ENCODE measurements at places on chromosomes 6 and 20. TPM values are rescaled to one million over a fixed set of nuclear protein-coding genes. Genes with fewer than 3 reads are reported as not detected.

GRM1 gene
- not detected for total RNA-seq

SOX18 gene
- not detected for total RNA-seq

ISM1 gene
- total RNA-seq: 3.2 TPM

TP53TG5 gene
- 0.41 TPM for total RNA-seq

C6orf15 gene
- not detected for total RNA-seq

SGK2 gene
- total RNA-seq: not detected

SLC35F1 gene
- 0.08 TPM for total RNA-seq

BCAS1 gene
- 0.10 TPM for total RNA-seq

All from activated naive CD8-positive, alpha-beta T cell treated with anti-CD3 and anti-CD28 coated beads for 36 hours (primary cell).